ENCODE measurements at places on chromosomes 1 and 21.

DNA sequence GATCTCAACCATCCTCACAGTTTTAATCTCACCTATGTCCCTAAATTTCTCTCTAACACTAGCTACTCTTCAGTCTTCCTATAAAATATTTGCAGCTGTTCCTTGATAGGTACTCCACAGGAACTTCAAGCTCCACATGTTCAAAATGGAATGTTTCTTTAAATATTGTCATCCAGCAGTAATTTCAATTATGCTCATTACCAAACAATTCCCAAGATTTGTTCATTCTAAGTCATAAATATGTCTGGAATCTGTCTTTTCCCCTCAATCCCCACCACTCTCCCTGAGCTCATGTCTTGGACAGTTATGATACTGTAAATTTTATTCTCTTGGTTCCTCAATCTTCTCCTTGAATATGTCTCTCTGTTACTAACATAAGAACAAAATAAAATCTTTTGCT lies 214.4 kb downstream of the NRIP1 start:
- no peak for DNase-seq

DNA sequence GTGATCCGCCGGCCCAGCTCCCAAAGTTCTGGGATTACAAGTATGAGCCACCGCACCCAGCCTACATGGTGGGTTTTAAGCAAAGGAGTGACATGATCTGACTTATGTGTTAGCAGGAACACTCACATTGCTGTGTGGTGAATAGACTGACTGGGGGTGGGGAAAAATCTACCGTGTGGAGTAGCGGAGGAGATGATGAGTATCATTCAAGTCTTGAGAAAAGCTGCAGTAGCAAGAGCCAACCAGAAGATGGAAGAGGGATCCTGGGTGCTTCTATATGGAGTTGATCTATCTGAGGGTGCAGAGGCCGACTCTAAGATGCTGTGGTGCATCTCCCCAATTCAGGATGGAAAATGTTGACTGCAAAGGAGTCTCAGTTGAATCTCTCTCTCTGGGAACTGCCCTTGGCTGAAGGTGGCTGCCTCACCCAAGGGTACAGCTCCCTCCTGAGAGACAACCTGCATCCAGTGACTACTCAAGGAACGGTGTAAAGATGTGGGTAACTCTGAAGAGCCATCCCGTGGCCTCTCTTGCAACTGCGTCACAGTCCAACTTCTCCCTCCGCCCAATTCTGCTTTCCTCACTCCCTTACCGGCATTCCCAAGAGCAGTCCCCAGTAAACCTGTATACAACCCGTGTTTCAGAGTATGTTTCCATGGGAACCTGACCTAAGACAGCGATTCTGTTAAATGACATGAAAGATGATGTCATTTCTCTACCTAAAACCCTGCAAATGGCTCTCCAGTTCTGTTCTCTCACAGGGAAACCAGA lies 7.4 kb upstream of the B3GALNT2 start:
- DNase-seq, result no peak

- DNase-seq, result no peak
These were observed 91.2 kb upstream of the PPIH start for GRCh38 chr1:42567038-42567437.

- no peak for DNase-seq
These were observed 83.1 kb upstream of the SOD1 start for GRCh38 chr21:31576428-31576827.

DNA sequence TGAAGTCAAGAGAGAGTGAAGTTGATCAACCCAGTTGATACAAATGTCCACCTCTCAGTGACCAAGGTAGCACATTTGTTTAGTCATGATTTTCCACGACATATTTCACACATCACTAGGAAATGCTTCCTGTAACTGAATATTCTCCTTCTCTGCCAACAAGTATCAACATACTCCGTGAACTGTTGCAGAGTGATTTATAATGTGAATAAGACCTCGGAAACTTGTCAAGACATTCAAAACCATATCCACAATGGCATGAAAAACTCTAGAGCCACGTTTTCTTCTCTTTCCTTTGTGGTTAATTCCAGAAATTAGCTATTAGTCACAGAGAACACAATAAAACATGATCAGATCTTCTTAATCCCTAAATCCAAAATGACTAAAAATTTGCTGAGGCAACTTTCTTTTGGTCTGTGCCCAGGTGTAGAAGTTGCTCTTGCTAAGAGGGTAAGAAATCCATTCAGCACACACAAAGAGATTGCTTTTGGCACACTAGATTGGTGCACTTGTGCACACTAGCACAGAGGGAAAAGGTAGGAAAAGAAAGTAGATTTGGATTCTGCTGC lies 244.3 kb upstream of the NRIP1 start:
- no peak for DNase-seq

GRCh38 chr1:204359474-204360255 lies at the start of gene PLEKHA6:
Gene PLEKHA6, minus strand, starts transcription at chr1:204359929. Its CDS starts 86,202 bp downstream, at chr1:204273727.
- DNase-seq, result no peak

GRCh38 chr1:54167422-54168139 lies 14.8 kb upstream of the CDCP2 start:
- no peak for DNase-seq

DNA sequence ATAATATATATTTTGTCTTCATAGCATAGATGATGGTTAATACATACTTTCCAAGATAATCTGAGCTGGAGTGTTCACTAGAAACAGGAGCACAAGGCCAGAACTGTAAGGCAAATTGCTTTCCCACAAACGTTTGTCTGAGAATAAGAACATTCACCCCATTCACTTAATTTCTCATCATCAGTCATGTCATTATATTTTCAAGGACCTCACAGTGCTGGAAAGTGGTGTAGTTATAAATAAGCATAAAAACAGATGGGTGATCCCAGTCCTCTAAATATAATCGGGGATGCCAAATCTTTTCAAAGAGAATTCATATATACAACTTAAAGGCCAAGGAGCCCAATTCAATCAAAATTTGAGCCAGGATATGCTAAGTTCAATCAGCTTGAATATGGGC lies 8.4 kb downstream of the PRRX1 start:
- no peak for DNase-seq

- DNase-seq, result no peak
These were observed 29.4 kb upstream of the CD101 start for GRCh38 chr1:116971965-116972673.

DNA sequence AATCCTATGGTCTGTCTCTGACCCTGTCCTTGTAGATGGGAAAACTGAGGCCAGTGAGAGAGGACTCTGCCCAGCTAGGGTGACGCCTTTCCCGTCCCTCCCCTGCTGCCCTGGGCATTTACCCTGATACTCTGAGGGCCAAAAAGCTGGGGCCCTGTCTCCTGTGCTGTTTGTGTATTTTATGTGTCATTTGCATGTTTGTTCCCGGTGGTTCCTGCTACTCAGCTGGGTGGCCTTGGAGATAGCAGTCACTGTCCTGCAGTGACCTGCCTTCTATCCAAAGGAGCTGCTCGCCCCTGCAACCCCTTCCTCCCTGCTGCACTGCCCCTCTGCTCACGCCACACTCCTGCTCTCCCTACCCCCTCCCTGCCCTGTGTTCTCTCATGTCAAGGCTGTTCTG lies 41.1 kb upstream of the KDM4A start:
- DNase-seq, result no peak

GRCh38 chr1:237901299-237901934 lies 10.7 kb upstream of the ZP4 start:
- DNase-seq, result peak; percentile 23

GRCh38 chr1:156259805-156260204 lies 11.9 kb upstream of the PAQR6 start:
- no peak for DNase-seq

DNA sequence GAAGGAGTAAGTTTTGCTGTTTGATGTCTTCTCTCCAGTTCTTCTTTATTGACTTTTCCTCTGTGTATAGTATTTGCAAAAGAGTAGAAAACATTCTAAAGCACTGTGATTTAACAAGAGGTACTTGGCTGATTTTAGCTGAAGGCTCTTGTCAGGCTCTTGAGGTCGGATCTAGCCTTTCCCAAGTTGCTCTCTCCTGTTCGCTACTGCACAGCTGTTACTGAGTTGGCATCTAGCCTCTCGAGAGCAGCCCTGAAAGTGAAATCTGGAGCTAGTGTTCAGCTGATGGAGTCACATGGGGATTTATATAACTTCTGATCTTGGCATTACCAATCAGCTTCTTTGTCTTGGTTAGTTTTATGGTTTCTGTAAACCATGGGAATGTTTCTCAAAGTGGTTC lies 193.1 kb downstream of the RYR2 start:
- no peak for DNase-seq

- DNase-seq, result no peak
These were observed 163.7 kb downstream of the NTMT2 start for GRCh38 chr1:170309389-170310013.

DNA sequence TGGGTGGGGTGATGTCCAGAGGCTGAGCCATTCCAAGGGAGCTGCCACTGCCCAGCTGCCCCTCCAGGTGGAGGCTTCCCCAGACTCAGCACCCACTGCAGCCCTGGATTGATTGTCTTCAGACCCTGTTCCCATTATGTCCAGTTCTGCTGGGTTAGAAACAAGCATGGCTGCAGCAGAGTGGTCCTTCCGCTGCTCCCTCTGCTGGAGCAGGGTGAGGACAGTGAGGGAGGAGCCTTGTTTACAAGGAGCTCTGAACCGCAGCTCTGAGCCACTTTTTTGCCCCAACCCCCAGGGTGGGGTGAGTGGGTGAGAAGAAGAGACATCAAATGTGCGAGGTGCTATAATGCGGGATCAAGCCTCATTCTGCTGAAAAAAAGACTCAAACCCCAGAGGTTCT lies 2.3 kb downstream of the TNNT2 start:
- DNase-seq, result no peak

DNA sequence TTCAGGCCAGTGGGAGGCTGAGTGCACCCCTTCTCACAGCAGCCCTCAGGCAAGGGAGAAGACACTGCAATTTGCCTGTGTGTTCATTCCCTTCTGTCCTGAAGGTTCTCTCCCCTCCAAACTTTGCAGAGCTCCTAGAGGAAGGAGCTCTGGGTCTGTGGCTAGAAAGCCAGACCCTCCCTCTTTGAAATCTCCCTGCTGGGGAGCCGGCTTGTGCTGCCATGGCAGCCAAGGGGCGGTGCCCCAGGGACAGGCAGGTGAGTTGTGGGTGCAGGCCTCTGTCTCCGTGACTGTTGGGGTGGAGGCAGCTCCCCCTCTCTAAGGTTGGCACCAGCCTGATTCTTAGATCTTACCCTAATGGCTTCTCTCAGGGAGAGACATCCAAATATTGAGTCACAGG lies 53.0 kb downstream of the OLFML2B start:
- no peak for DNase-seq

Measured in iPS DF 19.7 (cell line).